ENCODE measurements at places on chromosomes 2 and 18. TPM values are rescaled to one million over a fixed set of nuclear protein-coding genes. Genes with fewer than 3 reads are reported as not detected.

DNA sequence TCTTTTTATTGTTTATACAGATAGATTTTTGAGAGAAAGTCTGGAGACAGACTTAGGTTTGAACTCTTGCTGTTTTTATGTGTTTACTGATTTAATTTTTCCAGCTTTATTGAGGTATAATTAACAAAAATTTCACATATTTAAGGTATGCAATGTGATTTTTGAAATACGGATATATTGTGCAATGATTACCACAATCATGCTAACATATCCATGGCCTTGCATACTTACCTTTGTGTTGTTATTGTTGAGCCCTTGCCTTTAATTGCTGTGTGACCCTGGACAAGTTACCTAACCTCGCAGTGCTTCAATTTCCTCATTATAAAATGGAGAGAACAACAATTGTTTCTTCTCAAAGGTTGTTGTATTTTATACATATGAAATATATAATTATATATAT is 13.9 kb upstream of the RBMS1 start:
- H3K27me3 ChIP-seq: no peaks in the 10 kb centered on the region
- no peak for DNase-seq
- no peaks in the 10 kb centered on the region for H3K36me3 ChIP-seq
- no peaks in the 10 kb centered on the region for H3K4me1 ChIP-seq
- H3K4me3 ChIP-seq: no peak overlapping the region
- no peak overlapping the region for H3K27ac ChIP-seq

DNA sequence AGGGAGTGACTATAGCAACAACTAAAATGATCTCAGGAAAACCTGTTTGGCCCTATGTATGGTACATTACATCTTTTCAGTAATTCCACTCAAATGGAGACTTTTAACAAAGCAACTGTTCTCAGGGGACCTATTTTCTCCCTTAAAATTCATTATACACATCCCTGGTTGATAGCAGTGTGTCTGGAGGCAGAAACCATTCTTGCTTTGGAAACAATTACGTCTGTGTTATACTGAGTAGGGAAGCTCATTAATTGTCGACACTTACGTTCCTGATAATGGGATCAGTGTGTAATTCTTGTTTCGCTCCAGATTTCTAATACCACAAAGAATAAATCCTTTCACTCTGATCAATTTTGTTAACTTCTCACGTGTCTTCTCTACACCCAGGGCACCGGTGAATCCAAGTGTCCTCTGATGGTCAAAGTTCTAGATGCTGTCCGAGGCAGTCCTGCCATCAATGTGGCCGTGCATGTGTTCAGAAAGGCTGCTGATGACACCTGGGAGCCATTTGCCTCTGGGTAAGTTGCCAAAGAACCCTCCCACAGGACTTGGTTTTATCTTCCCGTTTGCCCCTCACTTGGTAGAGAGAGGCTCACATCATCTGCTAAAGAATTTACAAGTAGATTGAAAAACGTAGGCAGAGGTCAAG is 955 bp downstream of the TTR start:
- H3K27ac ChIP-seq: no peak overlapping the region
- no peak overlapping the region for H3K4me3 ChIP-seq
- H3K36me3 ChIP-seq: no peaks in the 10 kb centered on the region
- DNase-seq: no peak
- no peaks in the 10 kb centered on the region for H3K27me3 ChIP-seq

DNA sequence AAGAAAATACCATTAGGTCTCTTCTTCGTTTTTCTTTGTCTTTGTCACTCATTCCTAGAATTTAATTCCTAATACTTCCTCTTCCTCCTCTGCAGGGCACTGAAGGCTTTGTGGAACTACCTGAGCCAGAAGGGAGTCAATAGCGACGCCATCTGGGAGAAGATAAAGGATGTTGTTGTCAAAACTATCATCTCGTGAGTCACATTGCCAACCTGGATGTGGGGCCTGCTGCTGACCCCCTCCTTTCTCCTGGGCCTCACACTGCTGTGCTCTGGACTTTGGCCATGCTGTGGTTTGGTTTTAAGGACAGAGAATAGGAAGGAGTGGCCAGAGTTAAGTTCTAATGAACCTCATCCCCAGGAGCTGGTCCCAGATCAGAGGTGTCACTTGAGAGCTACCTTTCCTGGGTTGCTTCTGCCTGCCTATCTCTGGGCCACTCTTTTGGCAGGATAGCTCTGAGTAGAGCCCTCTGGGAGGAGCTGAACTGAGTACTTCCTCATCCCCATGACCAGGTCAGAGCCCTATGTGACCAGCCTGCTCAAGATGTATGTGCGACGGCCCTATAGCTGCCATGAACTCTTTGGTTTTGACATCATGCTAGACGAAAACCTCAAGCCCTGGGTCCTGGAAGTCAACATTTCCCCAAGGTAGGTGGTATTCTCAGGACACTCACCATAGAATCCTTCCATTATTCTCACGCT is 33.1 kb upstream of the CYP27A1 start:
- H3K4me3 ChIP-seq: no peak overlapping the region
- no peaks in the 10 kb centered on the region for H3K4me1 ChIP-seq
- no peak for DNase-seq
- H3K36me3 ChIP-seq: no peaks in the 10 kb centered on the region
- H3K27me3 ChIP-seq: no peaks in the 10 kb centered on the region
- H3K27ac ChIP-seq: peak overlapping the region; percentile 1

The AGXT gene
- total RNA-seq: under 0.01 TPM

The MYOM1 gene
- total RNA-seq: 6.9 TPM
